Fibroblast of villous mesenchyme (primary cell): ENCODE measurements at places on chromosomes 7 and 10.
A peak's percentile ranks its signal among the peaks of the same experiment; 100 is the strongest.

GRCh38 chr7:105216786-105217185 lies 171.9 kb downstream of the SRPK2 start:
- DNase-seq, result no peak

GRCh38 chr10:113053881-113054280 lies 103.8 kb downstream of the TCF7L2 start:
- DNase-seq, result no peak

GRCh38 chr7:137354961-137355360 lies 11.4 kb upstream of the PTN start:
- DNase-seq, result no peak

DNA sequence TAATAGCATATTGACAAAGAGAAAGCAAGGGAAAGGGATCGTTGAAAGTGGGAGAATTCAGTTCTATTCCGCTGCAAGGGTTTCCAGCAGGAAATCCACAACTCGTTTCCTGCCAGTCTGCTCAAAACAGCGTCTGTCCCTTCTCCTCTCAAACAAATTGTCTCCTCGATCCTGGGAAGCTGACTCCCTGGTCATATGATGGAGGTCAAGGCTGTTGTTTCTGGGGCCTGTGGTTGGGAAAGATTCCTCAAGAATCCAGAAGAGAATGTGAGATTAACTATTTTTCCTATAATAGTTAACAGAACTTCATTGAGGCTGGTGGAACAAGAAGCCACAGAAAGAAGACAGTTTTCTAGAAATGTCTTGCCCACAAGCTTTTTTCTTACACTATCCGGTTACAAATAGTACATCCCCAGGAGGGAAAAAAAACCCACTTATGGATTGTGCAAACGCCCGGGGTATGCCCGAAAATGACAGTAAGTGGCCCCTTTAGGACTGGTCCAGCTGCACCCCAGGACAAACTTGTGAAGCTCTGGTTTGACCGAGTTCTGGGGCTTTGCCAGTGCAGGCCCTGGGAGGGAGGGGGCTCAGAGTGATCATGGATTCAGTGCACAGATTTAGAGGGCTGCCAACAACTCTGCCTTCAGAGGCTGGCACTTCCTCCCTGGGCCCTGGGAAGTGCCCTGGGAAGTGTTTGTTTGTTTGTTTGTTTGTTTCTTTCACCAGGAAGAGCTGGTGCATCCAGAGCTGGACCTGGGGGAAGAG lies 49.4 kb upstream of the CTBP2 start:
- peak; percentile 37 for DNase-seq

DNA sequence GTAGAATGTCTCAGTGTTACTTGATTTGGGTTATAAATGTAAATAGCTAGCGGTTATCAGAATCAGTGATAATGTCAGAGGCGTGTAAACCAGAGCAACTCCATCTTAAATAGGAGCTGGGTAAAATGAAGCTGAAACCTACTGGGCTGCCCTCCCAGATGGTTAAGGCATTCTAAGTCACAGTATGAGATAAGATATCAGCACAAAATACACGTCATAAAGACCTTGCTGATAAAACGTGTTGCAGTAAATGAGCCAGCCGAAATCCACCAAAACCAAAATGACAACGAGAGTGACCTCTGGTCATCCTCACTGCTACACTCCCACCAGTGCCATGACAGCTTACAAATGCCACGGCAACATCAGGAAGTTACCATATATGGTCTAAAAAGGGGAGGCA lies 172.3 kb downstream of the CHRM2 start:
- peak; percentile 91 for DNase-seq

DNA sequence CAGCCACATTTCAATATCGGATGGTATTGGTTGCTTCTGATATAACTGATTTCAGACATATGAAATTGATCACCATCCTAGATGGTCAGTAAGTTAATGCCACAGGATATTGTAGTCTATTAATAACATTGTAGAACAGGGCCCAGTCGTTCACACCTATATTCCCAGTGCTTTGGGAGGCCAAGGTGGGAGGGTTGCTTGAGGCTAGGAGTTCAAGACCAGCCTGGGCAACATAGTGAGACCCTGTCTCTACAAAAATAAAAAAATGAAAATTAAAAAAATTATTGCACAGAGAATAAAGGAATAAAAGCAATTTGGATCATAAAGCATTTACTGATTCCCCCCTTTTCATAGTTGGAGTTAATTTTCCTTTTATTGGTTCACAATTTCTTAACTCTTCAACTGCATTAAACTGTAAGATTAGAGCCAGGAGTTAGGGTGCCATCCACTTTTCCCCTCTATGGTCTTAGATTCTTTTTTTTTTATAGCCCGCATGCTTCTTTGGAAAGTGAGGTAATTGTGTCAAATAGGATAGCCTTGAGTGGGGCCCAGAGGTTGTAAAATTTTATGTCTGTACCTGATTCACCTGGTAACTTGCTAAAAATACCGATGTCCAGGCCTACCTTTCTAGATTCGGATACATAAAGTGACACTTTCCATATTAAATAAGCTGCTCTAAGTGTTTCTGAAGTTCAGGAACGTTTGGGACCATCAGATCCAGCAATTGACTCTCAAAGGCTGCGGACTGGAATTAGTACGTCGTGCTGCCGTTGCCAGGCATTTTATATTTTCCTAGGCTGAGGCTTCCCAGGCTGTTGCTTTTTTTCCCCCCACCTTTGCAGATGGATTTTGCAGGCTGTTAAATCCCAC lies 24.7 kb downstream of the ADK start:
- no peak for DNase-seq

DNA sequence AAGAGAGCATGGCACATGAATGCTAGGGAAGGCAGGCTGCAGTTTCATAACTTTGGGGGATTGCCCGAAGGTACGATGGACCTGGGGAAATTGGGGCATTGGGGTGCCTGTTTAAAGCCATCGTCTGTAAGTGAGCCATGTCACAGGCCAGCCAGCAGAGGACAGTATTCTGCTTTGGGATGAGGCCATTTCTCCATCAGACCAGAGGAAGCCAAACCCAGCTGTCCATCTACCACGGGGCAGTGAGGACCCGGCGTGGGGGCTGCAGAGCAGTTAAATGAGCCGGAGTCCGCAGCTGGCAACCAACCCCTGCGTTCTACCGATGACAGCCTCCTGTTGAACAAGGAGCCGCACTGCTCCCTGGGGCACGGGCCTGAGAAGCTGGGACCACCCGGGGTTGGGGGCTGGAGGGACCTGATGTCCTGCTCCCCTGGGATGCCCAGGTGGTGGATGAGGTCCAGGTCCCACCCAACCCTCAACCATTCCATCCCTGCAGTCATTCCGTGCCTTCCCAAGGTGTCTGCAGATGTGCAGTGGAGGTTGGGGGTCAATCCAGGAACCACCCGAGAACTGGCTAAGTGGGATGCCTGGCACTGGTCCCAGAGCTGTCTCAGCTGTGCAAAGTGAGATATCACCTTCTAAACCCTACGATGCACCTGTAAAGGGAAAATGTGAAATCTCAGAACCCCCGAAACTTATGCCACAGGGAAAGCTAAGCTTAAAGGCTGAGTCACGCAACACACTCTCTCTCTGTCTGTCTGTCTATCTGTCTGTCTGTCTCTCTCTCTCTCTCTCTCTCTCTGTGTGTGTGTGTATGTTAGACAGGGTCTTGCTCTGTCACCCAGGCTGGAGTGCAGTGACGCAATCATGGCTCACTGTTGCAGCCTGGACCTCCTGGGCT lies 12.1 kb upstream of the RHBDD2 start:
- peak; percentile 74 for DNase-seq

- peak; percentile 63 for DNase-seq
Observed at GRCh38 chr7:76358011-76358480, 745 bp downstream of the YWHAG start.

DNA sequence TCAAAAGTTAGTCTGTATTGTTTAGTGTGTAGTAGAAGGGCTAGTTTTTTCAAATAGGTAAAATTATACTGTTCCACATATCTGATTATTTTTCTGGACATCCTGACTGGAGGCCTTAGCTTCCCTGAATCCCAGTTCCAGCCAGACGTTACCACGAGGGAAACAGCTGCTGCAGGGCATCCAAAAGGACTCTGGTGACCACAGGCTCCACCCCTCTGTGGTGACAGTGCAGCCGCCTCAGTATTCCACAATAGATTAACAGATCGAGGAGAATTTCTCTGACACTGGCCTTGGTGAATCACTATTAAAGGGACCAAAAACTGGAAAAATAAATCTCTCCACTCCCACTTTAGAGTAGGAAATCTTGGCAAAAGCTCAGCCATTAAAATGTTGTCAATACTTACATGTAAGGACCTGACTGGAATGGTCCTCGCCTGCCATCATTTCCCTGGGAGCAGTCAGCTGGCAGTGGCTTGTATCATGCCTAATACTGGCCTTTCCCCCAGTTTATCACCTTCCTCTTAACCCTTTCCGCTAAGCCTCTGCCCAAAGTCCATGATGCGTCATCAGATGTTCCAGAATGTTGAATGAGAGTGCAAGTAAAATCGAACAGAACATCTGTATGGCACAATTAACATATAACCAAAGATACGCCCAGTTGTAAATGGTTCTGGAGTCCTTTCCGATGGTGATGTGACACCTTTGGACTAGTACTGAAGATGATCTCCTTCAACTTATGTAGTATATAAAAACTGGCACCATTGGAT lies 31.6 kb downstream of the ENO4 start:
- DNase-seq, result no peak
